ENCODE measurements at places on chromosomes 4 and X. TPM values are rescaled to one million over a fixed set of nuclear protein-coding genes. Genes with fewer than 3 reads are reported as not detected.

The TMEM271 gene
- not detected for total RNA-seq

The PAGE1 gene
- total RNA-seq: not detected

The UNC5C gene
- 0.01 TPM for total RNA-seq

The FHL1 gene
- 24.0 TPM for total RNA-seq

The DCHS2 gene
- not detected for total RNA-seq

The FHIP1A gene
- 0.24 TPM for total RNA-seq

The EDNRA gene
- total RNA-seq: 0.24 TPM
